ENCODE measurements at places on chromosomes 13 and 19.

DNA sequence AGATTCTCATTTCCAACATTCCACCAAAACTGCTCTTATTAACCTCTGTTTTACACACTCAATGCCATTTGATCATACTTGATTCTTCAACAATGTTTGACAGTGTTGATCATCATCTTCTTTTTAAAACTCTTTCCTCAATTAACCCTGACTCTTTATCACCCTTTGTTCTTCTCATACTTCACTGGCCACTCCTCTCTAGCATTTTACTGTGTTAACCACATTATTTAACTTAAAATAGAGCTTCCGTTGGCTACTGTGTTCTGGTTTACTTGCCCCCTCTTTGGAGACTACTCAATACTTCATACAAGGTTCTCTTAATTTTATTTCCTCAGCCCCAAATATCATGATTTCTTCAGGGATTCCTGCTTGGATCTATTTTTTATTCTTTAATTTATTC lies 121.1 kb upstream of the SPRY2 start:
- no peak for DNase-seq

DNA sequence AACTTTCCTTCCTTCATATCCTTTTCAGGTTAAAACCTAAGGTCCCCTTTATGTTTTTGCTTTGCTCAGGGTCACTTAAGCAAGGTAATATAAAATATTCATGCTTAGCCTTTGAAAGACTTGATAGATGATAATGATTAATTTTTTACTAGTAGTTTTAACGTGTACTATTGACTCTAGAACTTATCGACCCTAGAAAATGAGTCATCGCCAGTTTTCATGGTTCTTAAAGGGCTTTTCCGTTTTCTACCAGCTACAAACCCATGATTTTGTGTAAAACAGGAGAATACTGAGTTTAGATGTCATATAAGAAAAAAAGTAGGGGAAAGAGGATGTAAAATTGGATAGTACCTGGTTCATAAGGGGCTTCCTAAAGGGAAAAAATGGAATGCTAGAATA lies 75.7 kb downstream of the DHRS12 start:
- DNase-seq, result no peak

- DNase-seq, result no peak
These were observed 7.5 kb upstream of the GPR183 start for GRCh38 chr13:99314640-99315176.

- no peak for DNase-seq
These were observed 1241.9 kb downstream of the UQCRFS1 start for GRCh38 chr19:27971071-27971470.

DNA sequence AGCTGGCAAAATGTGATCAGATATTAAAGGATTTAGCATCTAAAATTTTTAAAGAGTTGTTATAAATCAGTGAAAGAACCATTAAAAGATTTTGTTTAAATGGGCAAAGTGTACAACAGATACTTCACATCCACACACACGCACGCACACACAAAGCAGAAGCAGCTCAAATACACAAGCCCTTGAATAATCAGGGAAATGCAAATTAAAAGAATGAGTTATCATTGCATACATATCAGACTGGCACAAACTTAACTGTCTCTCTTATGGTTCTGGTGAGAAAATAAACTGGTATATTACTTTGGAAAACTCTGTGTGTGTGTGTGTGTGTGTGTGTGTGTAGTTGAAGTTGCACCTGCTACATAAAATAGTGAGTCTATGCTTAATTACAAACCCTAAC lies 59.3 kb downstream of the CRYL1 start:
- no peak for DNase-seq

GRCh38 chr13:73948848-73949529 lies 185.2 kb downstream of the KLF12 start:
- DNase-seq, result no peak

GRCh38 chr13:101624210-101624922 lies 171.9 kb downstream of the ITGBL1 start:
- no peak for DNase-seq

GRCh38 chr13:73900591-73900990 lies 233.6 kb downstream of the KLF12 start:
- DNase-seq, result no peak

DNA sequence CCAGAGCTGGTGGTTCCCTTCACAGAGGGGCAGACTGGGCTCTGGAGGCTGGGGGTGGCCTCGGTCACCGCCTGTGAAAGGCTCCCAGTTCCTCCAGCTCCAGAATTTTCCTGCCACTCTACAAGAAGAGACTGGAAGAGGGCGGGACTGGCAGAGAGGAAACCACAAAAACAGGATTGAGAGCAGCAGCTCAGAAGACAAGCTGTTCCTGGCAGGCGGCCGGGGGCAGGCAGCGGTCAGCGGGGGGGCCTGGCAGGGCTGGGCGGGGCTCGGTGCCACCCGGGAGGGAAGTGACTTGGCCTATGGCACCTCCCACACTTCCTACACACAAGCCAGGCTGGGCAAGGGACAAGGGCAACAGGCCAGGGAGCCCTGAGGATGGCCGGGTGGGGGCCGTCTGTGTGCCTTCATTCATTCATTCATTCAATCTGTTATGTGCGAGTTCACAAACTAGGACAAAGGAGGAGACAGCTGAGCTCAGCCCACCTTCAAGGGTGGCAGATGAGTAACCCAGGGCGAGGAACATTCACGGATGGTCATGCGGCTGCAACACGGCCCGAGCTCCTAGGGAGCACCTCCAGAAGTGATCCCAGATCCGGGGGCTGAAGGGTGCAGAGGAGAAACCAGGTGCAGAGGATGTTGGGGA lies 16.9 kb upstream of the BTBD2 start:
- no peak for DNase-seq

DNA sequence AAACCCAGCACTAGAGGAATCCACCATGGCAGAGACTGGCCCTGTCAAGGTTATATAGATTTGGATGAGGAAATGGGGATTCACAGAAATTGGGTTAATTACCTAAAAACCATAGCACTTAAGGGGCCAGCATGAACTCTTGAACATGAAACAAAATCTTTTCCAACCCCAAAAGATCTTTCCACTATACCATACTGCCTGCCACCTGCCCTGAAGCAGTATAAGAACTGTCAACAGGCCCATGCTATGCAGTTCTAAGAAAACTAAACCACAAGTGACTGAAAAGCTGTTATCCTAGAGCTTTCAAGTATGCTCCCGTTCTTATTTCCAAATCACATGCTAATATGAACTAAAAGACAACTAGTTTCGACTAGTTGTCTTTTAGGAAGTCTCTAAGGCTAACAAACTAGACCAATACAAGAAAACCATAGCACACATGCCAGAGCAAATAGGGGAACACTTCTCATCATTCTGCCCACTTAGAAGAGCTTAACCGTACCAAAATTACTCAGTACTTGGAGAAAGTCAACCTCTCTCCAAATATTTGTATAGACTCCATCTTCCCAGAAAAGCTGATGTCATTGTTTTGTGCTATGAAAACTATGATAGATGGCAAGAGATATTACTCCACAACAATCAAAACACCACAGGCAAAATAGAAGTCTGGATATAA lies 27.5 kb downstream of the HSPH1 start:
- no peak for DNase-seq

DNA sequence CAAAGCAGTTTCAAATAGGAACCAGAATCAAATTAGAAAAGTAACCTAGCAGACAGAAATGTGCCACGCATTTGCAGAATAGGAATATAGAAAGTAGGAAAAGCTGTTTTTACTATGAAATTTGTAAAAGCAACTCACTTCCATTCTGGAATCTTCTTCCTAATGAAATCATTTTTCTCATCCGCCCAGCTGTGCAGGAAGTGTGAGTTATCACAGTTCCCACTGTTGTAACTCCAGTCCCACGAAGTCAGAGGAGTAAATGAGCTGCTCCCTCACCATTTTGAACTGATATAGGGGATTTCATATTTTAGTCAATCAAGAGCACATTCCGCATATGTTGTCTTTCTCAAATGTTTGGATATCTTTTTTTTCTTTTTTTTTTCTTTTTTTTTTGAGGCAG lies 230.8 kb downstream of the TBC1D4 start:
- DNase-seq, result no peak

DNA sequence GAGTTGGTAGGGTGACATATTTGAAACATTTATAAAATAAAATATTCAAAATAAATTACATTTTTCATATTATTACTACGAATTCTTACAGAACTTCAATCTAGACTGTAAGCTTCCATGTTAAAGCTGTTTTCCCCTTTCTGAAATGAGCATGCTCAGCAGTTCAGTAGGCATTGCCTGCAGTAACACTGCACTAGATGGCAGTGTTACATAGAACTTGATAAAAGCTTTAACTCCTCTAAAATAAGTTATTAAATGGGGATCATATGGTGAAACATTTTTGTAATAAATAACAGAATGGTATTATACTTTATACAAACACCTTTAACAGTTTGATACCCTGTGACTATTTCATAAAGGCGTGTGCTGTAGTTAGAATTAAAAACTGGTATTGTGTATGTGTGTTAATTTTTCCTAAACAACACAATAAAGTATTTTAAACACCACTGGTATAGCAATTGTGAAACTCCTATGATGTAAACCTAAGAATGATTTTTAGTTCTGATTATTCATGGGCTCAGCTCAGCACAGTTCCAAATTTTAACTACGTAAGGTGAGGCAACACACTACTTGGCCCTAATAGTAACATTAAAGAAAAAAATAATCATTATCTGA lies 11.6 kb upstream of the GPR18 start:
- DNase-seq, result no peak

DNA sequence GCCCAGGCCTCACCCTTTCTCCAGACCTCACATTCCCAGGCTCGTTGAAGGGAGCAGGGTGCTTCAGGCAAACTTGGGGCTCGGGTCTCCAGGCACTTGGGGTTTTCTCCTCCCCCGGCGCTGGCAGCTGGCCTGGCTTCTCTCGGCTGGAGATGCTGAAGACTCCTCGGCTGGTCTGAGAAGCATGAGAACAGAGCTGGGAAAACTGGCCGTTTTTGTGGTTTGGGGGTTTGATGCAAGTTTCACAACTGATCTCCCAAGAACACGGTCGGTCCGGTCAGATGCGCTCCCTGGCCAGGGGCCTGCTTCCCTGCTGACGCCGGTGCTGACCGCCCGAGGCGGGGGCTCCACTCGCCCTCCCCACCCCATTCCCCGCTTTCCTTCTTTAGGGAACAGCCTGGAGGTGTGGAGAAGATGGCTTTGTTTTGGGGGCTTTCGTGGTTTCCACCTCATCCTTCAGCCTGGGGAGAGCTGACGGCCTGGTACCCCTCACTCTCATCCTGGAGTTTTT lies 35.3 kb downstream of the CEBPA start:
- DNase-seq, result no peak

DNA sequence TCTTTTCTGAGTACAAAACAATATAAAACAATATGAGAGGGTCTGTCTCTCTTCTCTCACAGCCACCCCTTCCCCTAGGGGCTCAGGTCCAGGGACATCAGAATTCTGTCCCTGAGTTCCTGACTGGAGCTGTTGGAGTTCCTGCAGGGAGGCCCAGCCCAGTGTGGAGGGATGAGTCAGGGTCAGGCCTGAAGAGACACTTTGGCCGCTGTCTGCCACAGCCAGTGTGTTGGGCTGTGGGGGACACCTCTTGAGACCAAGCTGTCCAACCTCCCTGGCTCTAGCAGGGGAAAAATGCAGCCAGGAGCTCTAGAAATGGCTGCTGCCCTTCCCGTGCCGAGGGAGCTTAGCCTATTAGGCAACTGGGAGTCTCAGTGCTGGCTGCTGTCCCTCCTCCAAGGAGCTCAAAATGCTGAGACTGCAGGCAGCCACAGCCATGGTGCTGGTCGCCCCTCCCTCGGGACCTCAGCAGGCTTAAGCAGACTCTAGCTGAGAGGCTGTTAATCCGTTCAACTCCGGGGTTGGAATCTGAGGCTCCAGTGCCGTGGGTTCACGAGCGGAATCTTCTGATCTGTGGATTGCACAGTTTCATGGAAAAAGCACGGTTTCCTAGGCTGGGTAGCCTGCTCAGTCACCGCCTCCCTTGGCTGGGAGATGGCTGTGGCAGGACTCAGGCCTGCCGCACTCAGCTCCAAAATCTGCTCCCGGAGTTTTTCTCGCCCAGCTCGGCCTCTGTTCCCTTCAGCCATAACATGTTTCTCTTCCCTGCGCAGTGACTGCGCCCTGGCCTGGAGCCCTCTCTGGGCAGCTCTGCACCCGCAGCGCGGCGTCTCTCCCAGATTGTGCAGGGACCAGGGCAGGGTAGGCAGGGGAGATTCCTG lies 3.8 kb upstream of the ZNF626 start:
- no peak for DNase-seq

DNA sequence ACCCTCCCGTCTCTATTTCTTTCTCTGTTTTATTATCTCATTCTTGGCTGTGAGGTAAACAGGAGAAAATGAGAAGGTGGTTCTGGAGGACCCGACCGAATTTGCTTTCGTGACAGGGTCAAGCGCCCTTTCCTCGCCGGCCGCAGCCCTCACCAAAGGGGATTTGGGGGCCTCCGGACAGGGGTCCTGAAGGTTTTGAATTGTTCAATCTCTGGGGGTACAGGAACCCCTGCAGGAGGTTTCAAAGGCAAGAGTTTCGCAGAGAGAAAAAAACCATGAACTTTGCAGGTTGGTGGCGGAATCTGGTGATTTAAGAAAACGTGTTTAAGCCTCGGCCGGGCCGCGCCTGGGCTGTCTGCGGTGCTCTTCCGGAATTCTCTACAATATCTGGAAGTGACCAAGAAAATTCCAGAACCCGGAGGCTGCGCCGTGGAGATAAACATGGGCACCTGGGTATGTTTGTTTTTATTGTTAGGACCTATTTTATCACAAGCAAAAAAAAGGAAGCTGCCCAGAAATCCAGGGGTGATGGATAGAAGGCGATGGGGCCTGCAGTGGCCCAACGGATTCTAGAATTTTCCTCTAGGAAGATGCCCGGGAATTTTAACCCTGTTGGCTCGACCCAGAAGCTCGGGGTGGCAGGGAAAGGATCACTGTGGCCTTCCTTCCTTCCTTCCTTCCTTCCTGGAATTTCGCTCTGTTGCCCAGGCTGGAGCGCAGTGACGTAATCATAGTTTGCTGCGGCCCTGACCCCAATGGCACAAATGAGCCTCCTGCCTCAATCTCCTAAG lies 14.2 kb upstream of the PTBP1 start:
- DNase-seq, result no peak

- no peak for DNase-seq
These were observed 14.8 kb upstream of the EID2 start for GRCh38 chr19:39554701-39555311.
